Calu3 (cell line): ENCODE measurements at places on chromosomes 7 and 10.

- no peak for DNase-seq
Measured at GRCh38 chr7:158759749-158760444, 55.3 kb upstream of the NCAPG2 start.

DNA sequence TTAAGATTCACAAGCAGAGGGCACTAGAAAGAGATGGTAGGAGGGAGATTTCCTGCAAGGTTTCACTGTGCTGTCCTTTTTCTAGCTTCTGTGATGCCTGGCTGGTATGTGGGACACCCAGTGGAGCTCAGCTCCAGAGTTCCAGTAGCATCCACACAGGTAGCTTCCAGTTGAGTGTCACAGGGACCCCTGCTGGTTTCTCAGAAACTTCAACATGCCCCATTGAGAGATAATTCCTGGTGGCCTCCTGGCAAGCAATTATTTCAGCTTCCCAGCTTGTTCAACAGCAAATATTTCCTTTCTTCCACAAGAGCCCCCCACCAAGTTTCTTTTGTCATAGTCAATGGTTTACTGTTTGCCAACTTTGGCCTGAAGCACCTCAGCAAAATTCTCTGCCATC is 858.7 kb downstream of the REEP3 start:
- DNase-seq: peak; percentile 48

GRCh38 chr10:61286686-61287085 is 166.5 kb downstream of the TMEM26 start:
- DNase-seq: no peak

- DNase-seq: no peak
Measured at GRCh38 chr10:73992899-73993788, 4.8 kb upstream of the VCL start.

- no peak for DNase-seq
Measured at GRCh38 chr10:46080886-46081285, 34.8 kb upstream of the MSMB start.

- peak; percentile 87 for DNase-seq
Measured at GRCh38 chr7:15561835-15562234, at the start of gene AGMO. AGMO (minus strand) TSS chr7:15562015.

DNA sequence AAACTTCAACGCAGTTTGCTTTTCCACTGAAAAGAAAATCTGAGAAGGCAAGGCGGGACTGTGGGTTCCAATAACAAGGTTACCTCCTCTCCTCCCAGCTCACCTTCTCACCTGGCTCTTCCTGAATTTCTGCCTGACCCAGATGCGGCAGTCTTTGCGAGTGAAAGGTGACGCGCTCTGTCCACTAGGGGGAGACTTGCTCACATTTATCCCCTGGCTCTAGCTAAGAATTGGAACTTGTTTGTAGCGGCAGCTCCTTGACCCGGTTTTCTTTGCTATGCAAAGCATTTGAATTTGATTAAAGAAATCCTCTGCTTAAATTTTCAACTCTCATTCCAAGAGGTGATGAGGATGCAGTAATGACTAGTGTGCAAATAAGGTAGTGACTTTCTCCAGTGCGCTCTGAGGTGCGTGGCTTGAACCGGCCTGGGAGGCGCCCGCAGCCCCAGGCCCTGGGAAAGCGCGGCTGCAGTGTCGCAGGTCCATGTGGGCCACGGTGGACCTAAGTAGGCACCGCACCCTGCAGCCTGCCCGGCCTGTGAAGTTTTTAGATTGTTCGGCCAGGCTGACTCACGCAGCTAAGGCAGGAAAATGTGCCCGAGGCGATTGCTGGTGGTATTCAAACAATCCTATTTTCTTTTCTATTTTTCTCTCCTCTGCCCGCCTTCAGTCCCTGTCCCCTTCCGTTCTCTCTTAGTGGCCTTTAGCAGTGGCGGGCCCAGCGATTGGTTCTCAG is 336.9 kb upstream of the NPSR1 start:
- peak; percentile 83 for DNase-seq

DNA sequence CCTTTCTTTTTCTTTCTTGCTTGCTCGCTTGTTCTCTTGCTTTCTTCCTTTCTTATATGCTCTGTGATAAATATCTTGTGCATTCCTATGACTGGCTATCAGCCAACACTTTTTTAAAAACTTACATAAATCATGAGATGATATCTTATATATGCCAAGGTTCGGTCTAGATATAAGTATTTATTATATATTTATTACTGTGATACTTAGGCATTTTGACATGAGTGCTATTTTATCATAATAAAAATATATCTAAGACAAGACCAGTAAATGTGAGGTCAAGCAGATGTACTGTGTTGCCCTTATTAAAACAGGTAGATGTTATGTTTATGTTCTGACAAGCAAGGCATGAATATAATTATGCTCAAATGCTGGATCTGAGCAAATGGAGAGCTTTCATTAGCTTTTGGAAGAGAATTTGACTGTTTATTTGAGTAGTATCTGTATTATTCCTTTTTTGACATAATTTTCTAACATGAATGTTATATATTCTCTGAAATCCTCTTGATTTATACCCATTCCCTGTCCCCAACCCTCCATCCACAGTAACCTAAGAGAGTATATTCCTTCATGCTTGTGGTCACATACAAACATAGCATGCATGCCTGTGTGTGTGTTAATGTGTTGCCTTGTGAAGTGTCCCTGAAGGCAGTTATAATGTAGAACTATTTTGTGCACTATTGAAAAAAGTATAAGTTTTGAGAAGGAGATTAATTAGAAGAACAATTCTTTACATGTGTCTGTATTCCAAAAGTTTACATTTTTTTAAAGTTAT is 158.0 kb downstream of the HDAC9 start:
- no peak for DNase-seq

DNA sequence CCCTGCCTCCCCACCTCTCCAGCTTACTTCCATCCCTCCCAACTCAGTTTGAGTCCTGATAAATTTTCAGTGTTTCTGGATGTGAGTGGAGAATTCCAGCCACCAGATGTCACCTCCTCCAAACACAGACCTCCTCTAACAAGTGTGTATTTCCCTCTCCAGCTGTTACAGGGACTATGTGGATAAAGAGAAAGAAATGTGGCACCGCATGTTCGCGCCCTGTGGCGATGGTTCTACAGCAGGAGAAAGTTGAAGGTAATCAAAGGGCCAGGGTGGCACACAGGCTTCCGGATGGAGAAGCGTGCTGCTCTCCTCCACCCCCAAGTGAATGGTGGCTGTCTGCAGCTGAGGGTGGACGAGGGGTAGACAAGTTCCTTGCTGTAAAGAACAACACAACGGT is 14.7 kb downstream of the FKBP6 start:
- DNase-seq: peak; percentile 5

DNA sequence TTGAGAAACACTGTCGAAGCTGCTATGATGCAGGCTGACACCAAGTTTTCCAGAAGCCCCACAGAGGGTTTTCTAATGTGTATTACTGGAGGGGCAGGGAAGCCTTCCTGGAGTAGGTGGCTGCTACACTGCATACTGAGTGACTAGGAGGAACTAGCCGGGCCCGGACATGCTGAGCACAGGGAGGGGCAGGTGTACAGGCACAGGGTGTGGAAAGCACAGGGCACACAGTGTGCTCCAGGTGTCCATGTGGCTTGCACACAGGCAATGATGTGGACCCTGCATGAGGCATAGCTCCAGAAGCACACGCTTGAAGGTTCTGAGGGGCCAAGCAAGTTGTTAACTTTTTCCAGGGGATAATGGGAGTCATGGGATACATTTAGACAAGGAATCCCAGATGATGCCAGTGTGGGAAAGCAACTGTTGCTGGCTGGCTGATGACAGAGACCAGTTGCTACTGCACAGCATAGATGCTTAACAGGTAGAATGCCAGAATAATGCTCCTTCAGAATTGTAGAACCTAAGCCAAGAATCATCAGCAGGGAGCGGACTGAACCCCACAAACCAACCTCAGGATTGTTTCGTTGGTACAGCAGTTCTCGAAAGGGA is 14.6 kb downstream of the DHX32 start:
- DNase-seq: no peak

- no peak for DNase-seq
Measured at GRCh38 chr10:11795101-11795920, 27.8 kb upstream of the PROSER2 start.

DNA sequence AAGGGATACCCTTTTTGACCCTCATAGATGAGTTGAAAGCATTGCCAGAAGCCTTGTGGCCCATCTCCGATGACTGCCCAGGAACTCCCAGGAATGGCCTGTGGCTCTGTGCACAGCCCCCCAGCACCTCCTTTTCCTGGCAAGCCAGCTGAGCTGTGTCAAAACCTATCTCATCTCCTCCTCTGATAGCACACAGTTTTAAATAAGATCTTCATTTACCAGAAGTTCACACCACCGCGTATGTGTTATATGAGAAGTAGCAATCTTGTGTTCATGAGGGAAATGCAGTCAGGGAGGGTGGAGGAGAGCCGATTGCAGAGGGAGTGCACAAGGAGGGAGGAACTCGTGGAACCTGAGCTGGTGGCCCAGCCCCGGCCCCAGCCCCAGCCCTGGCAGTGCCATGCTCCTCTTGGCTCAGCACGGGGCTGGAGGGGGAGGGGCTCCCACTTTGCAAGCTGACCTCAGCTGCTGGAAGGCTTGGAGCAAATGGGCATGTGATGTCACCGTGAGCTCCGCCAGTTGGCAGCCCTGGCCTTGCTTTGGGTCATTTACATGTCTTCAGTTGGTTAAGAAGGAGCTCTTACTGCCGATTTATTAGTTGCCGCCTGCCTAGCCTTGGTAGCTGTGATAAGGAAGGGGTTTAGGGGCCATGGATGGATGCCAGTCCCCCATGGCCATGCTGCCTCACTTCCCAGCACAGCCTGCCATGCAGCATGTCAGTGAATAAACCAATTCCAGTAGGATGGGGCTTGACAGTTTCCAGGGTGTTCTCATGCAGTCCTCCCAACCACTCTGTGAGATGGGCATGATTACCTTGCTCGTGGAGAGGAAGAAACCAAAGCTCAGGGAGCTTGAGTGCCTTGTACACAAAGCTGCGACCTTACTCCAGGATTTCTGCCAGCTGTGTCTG is 20.0 kb downstream of the UNC5B start:
- DNase-seq: no peak

DNA sequence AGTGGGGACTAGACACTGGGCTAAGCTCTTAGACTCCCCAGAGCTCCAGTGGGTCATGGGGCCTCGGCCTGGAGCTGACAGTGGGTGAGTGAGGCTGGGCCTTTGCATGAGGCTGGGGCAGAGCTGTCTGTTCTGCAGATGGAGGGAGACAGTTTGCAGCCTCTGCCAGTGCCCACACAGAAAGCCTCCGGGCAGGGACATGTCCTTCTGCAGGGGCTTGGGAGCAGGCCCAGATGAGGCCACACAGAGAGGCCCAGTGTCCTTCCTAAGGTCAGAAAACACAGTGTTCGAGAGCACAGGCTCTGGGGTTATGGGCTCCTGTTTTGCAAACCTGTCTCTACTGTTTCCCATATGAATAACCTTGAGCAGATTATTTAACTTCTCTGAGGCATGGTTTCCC is 25.1 kb upstream of the HK1 start:
- DNase-seq: no peak

GRCh38 chr10:129035052-129035827 is 431.8 kb upstream of the MGMT start:
- no peak for DNase-seq

GRCh38 chr10:91032611-91033206 is 111.8 kb upstream of the ANKRD1 start:
- no peak for DNase-seq

DNA sequence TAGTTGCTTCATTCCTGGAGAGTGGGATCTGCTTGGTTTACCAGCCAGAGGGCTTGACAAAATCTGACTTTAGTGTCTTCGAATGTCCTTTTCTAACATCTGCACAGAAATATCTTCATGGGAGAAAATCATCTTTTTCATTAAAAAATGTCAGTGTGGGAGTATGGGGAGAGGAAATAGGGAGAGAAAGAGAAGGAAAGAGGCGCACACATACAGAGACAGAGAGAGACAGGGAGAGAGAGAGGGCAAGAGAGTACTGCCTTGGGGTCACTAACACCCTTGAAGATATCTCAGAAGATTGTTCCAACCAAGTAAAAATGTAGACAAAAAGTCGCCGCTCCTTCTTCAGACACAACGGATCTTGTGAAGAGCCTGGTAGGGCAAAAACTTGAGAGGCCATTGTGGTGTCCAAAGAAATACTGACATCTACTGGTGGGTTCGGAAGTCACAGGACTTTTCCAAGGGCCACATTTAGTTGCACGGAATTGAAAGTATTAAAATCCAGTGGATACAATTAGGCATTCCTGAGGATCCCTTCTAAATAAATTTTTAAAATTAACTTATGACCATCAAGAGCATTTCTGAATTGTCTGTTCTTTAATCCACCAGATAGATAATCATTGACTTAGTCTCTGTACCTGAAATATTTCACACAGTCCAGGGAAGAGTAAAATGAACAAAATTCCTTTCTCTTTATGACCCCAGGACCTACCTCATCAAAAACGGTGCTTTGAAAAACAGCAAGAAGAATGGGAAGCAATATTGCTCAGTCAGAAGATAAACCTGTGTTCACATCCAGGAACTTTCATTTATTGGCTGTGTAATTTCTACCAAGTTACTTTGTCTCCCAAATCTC is 29.7 kb downstream of the VIM start:
- peak; percentile 64 for DNase-seq

DNA sequence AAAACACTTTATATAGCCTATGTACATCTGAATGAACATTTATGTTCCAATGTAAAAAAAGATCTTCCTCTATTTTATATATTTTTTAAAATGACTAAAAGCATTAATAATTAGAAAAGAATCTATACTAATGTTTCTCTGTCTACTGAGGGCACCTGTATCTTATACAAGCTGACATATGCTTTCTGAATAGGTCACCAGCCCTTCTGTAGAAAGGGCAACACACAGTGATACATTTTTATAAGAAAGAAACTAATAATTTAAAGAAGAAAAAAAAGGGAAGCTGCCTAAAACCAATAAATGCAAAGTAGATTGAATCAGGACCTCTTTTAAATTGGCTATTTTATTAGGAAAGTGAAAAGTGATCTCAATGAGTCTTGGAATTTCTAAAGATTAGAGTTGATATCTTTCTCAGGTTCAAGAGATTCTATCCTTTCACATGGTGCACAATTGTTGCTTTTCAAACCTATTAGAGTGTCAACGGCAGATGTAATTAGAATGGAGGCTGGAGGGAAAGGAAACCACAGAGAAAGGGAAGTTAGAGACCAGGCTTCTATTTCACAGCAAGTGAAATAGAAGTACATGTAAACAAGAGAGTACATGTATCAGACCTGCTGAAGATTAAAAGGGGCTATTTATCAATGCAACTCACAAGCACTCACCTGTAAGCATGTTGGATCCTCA is 6.3 kb downstream of the MTPN start:
- DNase-seq: no peak

DNA sequence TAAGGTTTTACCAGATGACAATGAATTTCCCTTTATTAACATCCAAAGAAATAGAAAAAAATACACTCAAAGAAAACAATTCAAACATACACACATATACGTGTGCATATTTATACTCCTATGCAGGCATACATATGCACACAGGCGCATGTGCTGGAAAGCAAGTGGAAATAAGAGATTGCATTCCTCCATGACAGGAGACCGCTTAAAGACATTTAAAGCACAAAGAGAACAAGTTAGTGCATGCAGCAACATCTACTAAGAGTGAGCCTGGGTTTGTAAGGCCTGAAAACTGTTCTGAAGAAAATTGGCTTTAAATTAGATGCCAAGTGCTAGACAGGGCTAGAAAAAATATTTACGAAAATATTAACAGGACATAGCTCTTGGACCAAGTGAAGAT is 40.1 kb upstream of the PPP1R17 start:
- DNase-seq: no peak
